ENCODE measurements at places on chromosomes 2 and 18.

- no peak for DNase-seq
Measured at GRCh38 chr2:145743011-145743410, 1223.1 kb upstream of the ZEB2 start.

GRCh38 chr2:169528271-169528701 is 18.8 kb downstream of the KLHL41 start:
- DNase-seq: peak; percentile 73

DNA sequence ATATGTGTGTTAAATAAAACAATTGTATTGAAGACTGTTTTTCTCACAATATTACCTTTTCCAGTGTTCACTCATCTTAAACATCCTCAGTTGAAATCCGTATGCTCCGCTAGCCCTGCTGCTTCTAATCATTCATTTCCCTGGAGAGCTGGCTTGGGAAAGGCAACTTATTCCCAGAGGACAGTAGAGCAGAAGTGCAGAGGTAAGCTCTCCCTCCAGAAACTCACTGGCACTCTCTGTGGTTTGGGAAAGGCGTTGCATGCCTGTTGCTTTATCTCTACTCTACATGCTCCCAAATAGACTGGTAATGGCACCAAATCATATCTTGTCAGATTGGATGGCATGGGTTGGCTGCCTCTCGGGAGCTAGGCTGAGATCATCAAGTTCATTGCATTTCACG is 117.1 kb upstream of the BOD1L2 start:
- DNase-seq: no peak

- no peak for DNase-seq
Measured at GRCh38 chr2:20481798-20482405, 35.0 kb downstream of the RHOB start.

GRCh38 chr2:85788603-85789002 is 34.8 kb downstream of the ATOH8 start:
- no peak for DNase-seq

DNA sequence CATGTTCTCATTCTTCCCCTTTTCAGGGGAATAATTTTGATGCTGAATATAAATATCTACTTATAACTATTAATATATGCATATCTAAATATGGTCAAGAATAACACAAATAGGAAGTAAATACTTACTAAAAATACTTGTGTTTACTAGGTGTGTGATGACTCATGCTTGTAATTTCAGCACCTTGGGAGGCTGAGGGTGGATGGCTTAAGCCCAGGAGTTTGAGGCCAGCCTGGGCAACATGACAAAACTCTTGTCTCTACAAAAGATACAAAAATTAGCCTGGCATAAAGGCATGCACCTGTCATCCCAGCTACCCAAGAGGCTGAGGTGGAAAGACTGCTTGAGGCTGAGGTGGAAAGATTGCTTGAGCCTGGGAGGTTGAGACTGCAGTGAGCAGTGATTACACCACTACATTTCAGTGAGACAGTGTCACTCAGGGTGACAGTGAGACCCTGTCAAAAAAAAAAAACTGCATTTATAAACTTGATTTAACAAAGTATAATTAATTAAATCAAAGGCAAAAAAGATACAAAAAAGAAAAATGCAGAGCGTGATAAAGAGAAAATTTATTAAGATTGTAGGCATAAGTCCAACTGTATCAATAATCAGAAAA is 703.1 kb upstream of the VRK2 start:
- no peak for DNase-seq

- no peak for DNase-seq
Measured at GRCh38 chr2:132667706-132668105, 2.3 kb downstream of the LYPD1 start.

GRCh38 chr2:95023222-95023597 is 2.3 kb upstream of the MAL start:
- DNase-seq: peak; percentile 55

DNA sequence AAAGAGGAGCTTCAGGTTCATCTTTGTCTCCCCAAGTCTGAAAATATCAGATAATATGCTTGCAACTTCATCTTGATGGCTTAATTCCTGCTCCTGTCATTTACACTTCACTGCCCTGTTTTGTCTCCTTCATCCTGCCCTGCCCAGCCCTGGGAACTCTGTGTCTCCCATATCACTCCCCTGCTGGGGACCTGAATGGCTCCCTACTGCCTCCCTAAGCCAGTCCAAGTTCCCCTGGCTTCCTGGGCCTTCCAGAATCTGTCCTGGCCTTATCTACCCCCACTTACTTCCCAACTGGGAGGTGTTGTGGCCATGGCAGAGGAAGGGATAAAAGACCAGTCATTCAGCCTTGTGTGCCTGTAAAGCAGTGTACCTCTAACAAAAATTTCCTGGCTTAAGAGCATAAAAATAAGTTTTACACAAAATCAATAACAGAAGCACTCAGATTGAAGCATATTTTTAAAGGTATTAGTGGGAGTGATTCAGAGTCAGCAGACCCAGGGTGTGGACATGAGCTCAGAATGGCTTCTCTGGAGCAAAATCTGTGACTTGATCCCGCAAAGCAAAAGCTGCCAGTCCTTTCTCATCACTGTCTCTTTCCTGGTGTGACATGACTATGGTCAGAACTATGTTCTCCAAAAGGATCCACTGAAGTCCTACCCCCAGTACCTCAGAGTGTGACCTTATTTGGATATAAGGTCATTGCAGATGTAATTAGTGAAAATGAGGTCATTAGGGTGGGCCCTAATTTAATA is 59.1 kb downstream of the INO80C start:
- DNase-seq: no peak

GRCh38 chr2:209389171-209389618 is 34.7 kb upstream of the MAP2 start:
- DNase-seq: no peak

DNA sequence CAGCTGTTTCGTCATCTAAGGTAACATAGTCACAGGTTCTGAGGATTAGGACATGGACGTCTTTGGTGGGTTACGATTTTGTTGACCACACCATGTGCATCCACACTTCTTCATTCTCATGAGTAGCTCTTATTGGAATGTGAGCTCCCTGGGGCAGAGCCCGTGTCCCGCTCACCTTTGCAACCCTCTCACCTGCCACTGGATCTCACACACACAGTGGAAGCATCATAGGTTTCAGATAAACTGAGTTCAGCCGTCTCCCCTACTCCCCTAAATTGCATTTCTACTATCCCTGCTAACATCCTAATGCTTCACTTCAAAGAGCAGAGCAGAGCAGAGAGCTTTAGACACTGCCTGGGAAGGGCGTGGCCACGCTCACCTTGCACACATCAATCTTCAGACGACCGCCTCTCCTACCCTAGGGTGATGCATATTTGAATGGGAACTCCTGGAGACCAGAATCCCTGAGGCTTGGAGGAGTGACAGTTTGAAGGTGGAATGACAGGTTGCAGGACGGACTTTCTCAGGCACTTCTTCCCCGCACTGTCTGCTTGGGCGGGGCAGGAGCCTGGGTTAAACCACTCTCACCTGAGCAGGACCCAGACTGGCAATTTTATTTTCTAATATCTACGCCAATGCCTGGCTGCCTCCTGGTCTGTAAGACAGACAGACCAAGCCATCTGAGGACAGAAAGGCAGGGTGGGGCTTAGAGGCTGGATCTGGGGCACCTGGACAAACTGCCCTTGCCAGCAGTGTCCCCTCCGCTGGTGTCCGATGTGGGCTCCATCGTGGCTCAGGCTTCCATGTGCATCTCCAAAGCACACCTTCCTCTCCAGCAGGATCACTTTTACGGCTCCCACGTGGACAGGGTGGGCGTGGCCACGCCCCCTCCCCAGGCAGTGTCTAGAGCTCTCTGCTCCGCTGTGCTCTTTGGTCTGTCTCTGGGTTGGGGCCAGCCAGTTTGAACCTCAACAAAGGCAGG is 229.5 kb upstream of the COPS8 start:
- no peak for DNase-seq

DNA sequence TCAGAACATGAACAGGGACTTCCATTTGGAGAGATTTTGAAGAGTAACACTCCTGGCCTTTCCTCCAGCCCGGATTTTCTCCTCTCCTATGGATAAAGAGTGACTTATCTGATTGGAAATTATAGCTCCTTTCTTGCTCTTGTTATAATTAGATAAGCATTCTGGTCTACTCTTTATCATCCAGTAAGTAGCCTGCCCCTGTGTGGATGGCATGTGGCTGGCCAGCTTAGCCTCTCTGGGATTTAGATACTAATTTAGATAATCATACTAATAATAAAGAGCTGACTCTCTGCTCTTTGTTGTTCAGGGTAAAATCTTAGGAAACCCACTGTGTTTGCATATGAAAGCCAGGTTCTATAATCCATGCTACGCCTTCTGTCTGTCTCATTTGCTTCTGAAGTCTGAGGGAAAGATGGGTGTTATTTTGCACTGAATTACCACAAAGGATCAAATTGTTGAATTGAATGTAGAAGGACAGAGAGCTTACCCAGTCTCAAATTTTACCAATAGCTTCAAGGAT is 438.8 kb downstream of the SPAG16 start:
- DNase-seq: no peak

DNA sequence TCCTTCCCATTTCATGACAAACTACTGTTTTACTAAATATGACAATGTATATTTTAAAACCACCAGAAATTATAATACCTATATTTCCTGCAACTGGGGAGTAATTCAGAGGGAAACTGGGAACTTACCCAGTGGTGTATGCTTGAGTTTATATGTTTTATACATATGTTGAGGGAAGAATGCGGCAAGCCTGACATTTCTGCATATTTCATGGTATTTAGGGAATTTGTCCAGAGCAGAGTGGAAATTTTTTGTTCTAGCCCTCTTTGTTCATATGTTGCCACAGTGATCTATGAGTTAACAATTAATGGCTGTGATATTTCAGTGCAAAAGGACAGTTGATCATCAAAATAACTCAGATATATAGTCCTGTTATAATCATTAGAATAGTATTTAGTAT is 230.8 kb upstream of the VWC2L start:
- no peak for DNase-seq

DNA sequence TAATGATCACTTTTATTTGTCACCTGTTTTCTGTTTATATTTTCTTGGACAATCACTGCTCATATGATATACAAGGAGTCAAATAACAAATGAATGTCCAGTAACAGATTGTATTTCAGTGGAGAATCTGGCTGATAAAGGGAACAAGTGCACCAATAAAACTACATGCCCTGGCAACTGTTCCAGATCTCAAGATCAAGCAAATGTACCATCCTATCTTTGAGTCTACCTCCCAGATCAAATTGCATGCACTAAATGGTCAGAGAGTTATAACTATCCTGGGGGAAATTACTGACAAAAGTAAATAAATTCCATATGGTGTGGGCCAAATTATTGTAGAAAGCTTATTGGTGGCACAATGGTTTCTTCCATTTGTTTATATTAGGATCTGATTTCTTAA is 452.8 kb downstream of the MBD2 start:
- DNase-seq: no peak

DNA sequence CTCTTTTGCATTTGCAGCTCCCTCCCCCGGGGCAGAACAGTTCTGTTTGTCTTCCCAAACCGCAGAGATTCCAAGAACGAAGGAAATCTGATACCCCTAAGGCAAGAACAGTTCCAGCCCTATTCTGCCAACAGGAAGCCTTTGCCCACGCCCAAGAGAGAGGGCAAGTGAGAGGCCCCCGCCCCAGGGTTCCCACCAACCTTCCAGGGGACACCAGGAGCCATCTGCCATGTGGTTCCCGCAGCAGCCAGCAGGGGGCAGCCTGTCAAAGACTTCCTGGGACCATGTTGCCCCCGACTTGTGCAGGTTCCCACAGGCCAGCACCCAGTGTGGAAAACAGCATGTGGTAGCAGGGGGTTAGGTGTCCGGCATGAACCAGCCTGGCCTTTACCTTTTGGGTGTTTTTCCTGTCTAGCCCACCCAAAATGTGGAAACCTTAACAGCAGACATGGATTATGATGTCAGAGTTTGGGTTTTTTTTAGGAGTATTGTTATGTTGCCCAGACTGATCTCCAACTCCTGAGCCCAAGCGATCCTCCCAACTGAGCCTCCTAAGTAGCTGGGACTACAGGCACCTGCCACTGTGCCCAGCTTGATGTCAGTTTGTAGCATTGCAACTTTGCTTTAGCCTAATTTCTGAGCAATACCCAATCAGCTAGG is 21.7 kb upstream of the EFHD1 start:
- DNase-seq: peak; percentile 58

DNA sequence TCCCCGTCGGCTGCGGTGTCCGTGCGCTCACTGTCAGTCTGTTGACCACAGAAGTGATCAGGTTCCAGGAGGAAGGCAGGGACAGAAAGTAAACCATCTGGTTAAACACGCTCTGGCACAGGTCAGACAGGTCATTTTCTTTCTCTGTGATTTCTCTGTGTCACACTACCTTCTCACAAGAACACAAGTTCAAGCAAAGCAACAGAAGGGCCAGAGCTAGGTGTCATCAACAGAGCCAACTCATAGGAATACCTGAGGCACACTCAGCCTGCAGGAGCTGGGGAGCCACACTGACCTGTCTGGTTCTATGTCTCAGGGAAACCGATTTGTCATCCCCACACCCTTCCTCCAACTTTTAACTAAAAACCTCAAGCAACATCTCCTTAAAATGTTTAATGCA is 115.1 kb upstream of the ZBTB14 start:
- DNase-seq: no peak

DNA sequence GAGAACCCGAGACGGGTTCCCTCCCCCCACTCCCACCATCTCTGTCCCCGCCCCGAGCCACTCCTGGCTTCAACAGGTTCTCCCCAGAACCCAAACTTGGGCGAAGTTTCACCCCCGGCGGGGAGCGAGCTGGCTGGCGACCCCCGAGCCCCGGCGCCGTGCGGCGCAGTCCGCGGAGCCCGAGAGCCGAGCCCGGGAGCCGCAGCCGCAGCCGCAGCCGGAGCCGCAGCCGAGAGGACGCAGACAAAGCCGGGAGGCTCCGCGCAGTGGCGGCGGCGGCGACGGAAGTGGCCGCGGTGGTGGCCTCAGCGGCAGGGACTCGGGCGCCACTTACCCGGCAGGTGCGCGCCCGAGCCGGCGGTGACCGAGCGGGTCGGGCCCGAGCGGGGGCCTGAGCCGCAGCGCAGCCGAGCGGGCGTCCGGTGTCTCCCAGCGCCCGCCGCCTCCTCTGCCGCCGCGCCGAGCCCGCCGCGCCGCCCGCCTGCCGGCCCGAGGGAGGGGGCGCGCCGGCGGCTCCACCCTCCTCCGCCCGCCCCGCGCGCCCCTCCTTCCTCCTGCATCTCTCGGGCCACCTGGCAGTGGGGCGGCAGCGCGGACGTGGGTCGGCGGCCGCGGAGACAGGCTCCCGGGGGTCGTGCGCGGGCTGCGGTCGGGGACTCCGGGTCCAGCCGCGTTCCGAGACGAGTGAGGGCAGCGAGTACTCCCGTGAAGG is at the start of gene ECEL1:
Gene ECEL1, minus strand, starts transcription at position 450 of the 712 bp plus-strand sequence. CDS start 1,181 bp downstream, outside the sequence.
- no peak for DNase-seq

GRCh38 chr18:67969458-67969857 is 452.9 kb upstream of the DSEL start:
- no peak for DNase-seq

All from effector CD4-positive, alpha-beta T cell (primary cell).